ENCODE measurements at places on chromosomes 1 and 21.

GRCh38 chr1:227921461-227922185 lies 26.1 kb downstream of the WNT9A start:
- no peak for DNase-seq

GRCh38 chr1:213135572-213135971 lies 84.5 kb downstream of the RPS6KC1 start:
- DNase-seq = no peak

DNA sequence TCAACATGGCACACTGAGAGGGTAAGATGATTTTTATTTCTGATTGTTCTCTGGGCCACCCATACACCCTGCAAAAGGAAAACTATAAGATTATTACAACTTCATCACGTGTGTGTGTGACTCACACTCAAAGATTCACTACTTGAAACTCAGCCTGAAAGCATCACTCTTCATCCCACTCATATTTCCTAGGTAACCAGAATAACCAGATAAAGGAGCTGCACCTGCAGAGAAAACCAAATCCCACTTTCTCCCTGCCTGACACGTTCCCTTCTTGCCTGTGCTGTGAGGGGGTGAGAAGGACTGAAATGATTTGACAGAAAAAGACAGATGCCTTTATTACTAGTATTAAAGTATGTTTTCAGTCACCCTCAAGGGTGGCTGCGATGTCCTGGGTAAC lies 131.6 kb downstream of the TGFBR3 start:
- no peak for DNase-seq

DNA sequence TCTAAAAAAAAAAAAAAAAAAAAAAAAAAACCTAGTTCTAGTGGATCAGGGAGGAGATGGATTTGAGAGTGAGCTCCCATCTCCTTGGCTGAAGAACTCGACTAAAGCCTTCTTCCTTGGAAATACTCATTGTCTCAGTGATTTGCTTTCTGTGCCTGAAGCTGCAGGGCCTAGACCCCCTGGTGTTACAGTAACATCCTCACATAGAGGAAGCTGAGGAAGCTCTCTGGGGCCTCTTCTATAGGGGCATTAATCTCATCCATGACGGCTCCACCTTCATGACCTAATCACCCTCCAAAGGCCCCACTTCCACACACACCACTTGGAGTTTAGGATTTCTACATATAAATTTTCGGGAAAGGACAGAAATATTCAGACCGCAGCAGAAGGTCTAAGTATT lies 95.9 kb upstream of the ETS2 start:
- no peak for DNase-seq

- DNase-seq = peak; percentile 70
Observed at GRCh38 chr1:9852410-9853248, 28.9 kb upstream of the CLSTN1 start.

DNA sequence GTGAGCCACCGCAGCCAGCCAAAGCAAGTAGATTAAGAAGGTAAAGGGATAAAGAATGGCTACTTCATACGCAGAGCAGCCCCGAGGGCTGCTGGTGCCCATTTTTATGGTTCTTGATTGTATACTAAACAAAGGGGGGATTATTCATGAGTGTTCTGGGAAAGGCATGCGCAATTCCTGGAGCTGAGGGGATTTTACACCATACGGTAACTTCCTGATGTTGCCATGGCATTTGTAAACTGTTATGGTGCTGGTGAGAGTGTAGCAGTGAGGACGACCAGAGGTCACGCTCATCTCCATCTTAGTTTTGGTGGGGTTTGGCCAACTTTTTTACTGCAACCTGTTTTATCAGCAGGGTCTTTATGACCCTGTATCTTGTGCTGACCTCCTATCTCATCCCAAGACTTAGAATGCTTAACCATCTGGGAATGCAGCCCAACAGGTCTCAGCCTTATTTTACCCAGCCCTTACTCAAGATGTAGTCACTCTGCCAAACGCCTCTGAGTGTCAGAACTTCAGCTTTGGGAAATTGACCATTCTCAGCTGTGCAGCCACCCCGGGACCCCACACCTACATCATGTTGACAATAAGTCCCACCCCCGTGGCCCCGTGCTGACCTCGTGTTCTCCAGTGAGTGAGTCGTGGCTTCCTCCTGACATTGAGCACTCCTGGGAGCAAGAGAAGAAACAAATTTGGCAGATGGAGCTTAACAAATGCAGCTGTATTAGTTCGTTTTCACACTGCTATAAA lies 149.4 kb upstream of the COL6A1 start:
- DNase-seq = no peak

Data from fibroblast of the conjunctiva (primary cell).